Activated T-helper 1 cell treated with Interleukin-2 at 50 U/mL for 16 hours (primary cell): ENCODE measurements at places on chromosomes 12 and 14.
A peak's percentile ranks its signal among the peaks of the same experiment; 100 is the strongest.

- no peak for DNase-seq
Observed at GRCh38 chr12:124120739-124121138, 147.7 kb downstream of the ZNF664 start.

- DNase-seq: no peak
Observed at GRCh38 chr14:60648249-60648933, 886 bp downstream of the SIX1 start.

DNA sequence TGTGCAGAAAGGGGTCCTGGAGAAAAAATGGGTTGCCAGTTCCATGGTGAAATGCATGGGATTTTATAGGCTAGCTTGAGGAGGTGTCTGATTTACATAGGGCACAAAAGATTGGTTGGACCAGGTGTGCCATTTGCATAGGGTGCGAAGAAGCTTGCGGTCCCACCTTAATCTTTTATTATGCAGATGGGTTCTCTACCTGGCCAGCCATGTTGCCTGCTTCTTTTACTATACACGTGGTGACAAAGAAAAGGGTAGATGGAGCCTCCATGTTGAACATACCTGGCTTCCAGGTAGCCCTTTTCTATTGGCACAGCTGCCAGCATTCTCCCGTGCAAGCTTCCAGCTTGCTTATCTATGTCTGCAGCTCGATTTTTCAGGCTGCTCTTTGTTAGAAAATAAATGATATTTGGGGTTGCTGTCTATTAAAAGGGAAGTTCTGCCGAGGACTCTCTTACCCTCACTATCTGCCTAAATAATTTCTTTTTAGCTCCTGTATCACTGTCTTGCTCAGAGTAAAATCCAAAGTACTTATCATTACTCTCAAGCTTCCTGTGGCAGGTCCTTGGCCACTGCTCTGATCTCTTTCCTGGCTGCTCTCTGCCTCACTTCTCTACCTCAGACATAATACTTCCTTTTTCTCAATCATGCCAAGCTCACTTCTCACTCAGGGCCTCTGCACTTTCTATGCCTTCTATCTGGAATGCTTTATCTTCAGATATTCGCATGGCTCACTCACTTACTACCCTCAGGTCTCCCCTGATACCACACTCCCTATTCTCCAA is 216.0 kb upstream of the DAAM1 start:
- DNase-seq: no peak

DNA sequence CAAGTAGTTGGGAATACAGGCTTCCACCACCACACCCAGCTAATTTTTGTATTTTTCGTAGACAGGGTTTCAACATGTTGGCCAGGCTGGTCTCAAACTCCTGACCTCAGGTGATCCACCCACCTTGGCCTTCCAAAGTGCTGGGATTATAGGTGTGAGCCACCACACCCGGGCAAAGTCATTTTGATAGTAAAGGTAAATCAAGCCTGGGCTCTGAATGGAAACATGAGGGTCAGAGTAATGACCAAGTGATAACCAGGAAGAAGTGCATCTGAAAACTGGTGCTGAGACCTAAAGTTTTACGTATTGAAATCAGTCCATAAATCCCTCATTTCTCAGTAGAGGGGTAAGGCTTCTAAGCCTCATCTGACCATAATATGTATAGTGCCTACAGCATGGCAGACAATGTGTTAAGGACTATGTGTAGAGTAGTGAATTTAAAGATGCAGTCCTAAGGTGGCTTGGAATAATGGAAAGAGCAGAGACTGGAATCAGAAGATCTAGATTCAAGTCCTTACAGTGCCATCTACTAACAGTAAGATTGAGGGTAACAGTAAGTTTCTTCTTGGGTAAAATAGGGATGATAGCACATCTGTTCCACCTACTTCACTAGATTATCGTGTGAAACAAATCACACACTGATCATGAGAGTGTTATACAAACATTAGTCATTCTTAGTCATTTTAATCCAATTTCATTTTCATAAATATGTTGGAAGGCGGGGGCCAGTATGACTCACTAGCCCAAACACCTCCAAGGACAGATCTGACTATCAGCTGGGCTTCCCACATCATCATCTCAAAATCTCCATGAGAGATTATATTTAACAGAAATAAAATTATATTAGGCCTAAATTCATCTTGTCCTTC is 11.2 kb downstream of the MAP4K5 start:
- no peak for DNase-seq

- no peak for DNase-seq
Observed at GRCh38 chr14:87088588-87088987, 904.4 kb downstream of the GALC start.

- DNase-seq: no peak
Observed at GRCh38 chr12:19131025-19131444, 1.5 kb downstream of the PLEKHA5 start.

GRCh38 chr12:131862994-131863710 is 31.3 kb upstream of the ULK1 start:
- DNase-seq: no peak

GRCh38 chr12:51817027-51817953 is 31.2 kb downstream of the FIGNL2 start:
- DNase-seq: no peak

DNA sequence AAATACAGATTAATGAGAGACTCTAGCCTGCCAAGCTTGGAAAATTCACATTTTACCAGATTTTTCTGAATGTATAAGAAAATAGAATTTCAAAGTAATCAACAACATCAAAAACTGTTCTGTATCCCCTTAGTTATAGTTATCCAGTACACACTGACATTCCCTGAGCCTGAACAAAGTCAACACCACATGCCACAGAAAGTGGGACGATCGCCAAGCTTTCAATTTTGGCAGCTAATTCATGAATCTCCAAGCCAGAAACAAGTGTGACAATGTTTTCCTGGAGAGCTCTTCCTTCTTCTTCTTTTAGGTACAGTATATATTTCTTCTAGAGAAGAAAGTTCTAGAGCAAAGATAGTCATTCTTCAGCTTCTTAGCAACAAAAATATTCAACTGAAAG is 290.2 kb downstream of the PRKD1 start:
- no peak for DNase-seq

DNA sequence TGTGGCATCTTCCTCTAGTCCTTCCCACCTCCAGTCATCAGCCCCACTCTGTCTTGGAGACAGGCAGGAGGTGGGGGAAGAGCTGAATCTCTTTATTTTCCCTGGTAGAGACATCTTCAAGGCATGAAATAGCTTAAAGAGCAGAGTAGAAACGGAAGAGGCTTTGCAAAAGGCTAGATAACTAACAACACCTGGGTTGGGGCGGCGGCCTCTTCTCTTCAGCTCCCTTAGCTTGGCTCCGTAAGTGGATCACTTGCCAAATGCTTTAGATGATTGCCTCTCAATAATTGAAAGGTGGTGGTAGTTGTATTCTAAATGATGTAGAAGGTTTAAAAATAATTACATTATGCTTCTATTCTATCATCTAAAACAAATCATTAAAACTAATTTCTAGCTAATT is 36.1 kb downstream of the SSPN start:
- DNase-seq: no peak

- no peak for DNase-seq
Observed at GRCh38 chr12:28110329-28110728, 79.9 kb upstream of the CCDC91 start.

GRCh38 chr14:62143245-62143644 is 381.0 kb downstream of the SNAPC1 start:
- no peak for DNase-seq

GRCh38 chr14:98198385-98198784 is 1073.6 kb downstream of the BCL11B start:
- DNase-seq: no peak

DNA sequence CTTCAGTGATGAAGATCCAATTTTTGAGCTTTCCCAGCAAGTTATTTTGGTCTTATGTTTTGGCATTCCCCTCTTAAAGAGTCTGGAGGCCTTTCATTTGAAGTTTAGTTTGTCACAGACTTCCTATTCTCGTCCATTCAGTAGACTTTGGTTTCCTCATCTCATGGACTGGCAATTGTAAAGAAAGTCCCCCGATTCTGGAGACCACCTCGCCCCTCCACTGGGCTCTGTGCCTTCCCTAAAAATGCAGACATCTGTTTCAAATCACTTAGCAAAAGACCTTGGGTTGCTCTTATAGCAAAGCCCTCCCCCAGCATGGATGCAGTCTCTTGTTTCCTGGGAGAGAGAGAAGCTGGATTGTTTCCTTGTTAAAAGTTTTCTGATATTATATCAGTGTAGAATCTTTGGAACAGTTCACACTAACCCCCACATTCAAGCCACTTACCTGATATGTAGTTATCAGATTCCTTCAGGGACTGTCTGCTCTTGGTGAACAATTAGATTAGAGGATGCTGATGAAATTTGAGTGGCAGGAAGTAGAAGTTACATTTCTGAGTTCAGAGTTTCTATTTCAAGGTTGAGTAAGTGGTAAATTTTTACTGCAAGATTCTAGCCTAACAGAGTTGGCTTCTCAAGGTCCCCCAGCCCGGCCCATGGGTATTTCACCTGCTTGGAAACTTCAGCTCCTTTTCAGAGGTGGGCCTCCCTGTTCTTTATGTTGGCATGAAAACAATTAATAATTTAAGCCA is 56.3 kb downstream of the PLXNC1 start:
- no peak for DNase-seq

GRCh38 chr12:22562036-22563028 is 18.0 kb upstream of the C2CD5 start:
- no peak for DNase-seq

DNA sequence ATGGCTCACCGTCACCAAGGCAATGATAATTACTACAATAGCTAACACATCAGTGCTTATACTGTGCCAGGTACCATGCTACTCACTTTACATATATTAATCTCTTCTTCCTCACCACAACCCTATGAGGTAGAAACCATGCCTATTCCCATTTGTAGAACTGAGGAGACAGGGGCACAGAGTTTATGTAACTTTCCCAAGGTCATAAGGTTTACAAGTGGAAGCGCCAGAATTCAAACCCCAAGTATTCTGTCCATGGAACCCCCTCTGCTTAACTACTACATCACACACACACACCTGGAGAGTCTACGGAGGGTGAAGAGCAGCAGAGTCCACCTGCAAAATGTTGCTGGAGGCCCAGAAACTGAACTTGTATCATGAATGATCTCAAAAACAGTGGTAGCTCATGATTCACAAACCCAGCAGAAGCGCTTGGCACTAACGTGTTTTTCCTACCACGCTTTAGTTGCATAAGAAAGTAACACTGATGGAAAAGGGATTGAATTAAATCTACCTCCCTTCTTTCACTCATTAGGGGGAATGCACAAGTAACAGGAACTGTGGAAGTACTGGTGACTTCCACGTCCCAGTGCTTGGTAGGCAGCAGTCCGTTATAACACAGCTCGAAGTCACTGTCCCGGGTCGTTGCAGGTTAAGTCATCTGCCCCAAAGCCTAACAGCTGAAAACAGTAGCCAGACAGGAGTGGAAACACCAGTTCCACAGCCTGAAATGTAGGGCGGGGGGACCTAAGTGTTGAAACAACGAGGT is 2.0 kb downstream of the ITPR2 start:
- no peak for DNase-seq

DNA sequence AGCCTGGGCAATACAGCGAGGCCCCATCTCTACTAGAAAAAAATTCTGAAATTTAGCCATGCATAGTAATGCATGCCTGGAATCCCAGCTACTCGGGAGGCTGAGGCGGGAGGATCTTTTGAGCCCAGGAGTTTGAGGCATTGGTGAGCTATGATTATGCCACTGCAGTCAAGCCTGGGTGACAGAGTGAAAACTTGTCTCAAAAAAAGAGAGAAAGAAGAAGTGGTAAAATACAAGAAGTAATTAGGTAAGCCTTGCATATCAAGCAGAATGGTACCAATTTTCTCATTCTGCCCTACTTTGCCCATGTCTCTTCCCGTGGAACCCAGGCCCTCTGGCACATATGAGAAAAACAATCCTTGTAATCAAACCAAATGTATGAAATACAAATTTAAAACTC is 70.7 kb downstream of the SUSD6 start:
- DNase-seq: no peak

DNA sequence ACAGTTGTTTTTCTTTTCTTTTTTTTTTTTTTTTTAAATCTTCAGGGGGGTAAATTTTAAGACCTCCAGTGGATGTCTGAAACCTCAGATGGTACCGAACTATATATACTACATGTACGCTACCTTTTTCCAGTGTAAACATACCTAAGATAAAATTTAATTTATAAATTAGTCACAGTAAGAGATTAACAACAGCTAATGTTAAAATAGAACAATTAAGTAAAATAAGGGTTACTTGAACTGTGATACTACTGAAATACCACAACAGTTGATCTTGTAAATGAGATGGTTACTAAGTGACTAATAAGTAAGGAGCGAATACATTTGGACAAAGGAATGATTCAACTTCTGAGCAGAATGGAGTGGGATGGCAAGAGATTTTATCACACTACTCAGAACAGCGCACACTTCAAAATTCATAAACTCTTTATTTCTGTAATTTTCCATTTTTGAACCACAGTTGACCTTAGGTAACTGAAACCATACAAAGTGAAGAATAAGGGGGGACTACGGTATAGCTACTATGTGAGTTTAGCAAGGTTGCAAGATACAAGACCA is 80.5 kb upstream of the PCED1B start:
- no peak for DNase-seq

DNA sequence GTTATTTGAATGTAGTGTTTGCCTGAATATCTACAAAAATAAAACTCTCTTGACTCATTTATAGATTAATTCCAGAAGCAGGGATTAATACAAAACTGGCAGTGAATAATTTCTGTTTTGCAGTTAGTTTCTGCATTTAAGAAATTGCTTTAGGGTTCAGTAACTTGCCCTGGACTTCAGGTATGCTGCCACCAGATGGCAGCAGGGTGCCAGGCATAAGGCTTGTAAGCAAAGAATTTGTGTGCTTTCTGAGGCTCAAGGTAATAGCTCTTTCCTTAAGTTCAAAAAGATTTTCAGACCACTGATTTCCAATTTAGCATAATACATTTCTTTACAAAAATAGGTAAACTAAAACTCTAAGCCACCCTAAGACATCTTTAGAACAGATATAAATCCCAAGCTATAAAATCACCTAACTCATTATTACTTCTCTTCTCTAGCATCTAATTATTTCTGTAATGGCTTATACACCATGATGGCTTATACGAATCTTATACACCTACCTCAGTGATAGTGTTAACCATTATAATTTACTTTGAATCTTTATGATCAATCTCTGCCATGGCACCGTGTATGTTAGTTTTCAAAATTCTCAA is 398.3 kb downstream of the APAF1 start:
- DNase-seq: peak; percentile 1

- DNase-seq: no peak
Observed at GRCh38 chr14:61484031-61484430, 162.7 kb downstream of the PRKCH start.
